ENCODE measurements at places on chromosomes 13 and 19.

DNA sequence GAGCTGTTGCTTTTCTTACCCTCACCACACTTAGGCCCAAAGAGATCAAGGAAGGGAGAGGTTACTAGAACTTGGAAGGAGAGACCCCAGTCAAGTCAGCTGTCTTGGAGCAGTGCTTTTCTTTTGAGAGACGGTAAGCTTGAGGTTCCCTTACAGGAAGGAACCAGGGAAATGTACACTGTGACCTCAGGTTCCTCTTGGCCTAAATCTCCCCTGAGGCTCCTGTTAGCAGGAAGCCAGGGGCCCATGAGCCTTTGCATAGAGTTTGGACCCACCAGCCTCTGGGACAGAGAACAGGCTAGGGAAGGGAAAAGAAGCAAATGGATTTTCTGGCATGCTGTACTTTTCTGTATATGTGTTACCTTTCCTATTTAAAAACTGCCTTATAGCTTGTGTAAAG lies 5.9 kb upstream of the GPR18 start:
- DNase-seq = peak; percentile 52

- DNase-seq = no peak
These were observed 200.0 kb downstream of the PCDH20 start for GRCh38 chr13:61215601-61216000.

- DNase-seq = no peak
These were observed 263.0 kb downstream of the KLF12 start for GRCh38 chr13:73870970-73871935.

GRCh38 chr19:17246681-17247425 lies 1.1 kb upstream of the NR2F6 start:
- no peak for DNase-seq

DNA sequence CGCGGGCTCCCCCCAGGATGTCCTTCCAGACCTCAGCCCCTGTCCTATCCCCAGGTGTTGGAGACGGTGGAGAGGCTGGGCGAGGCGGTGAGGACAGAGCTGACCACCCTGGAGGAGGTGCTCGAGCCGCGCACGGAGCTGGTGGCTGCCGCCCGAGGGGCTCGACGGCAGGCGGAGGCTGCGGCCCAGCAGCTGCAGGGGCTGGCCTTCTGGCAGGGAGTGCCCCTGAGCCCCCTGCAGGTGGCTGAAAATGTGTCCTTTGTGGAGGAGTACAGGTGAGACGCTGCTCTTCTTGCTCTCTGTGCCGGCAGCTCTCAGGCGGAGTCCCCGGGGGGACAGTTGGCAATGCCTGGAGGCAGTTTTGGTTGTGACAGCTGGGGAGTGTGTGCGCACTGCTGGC lies 6.9 kb downstream of the TTYH1 start:
- no peak for DNase-seq

GRCh38 chr19:42088471-42089190 lies 12.7 kb downstream of the ZNF574 start:
- no peak for DNase-seq

GRCh38 chr13:101945435-101945834 lies 456.4 kb downstream of the FGF14 start:
- no peak for DNase-seq

GRCh38 chr19:31448221-31448657 lies 99.0 kb upstream of the TSHZ3 start:
- no peak for DNase-seq

GRCh38 chr19:13073263-13073662 lies 29.4 kb downstream of the LYL1 start:
- no peak for DNase-seq

GRCh38 chr19:49415102-49415809 lies 8.0 kb downstream of the PTH2 start:
- no peak for DNase-seq

GRCh38 chr13:57673197-57673596 lies 41.7 kb downstream of the PCDH17 start:
- no peak for DNase-seq

- DNase-seq = no peak
These were observed 25.8 kb downstream of the TNFSF9 start for GRCh38 chr19:6556480-6557195.

DNA sequence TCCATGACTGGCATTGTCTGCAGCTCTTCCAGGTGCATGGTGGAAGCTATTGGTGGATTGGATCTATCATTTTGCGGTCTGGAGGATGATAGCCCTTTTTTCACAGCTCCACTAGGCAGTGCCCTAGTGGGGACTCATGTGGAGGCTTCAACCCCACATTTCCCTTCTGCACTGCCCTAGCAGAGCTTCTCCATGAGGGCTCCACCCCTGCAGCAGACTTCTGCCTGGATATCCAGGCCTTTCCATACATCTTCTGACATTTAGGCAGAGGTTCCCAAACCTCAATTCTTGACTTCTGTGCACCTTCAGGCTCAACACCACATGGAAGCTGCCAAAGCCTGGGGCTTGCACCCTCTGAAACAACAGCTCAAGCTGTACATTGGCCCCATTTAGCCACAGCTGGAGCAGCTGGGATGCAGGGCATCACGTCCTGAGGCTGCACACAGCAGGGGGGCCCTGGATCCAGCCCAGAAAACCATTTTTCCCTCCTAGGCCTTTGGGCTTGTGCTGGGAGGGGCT lies 800.2 kb upstream of the MIR17HG start:
- no peak for DNase-seq

DNA sequence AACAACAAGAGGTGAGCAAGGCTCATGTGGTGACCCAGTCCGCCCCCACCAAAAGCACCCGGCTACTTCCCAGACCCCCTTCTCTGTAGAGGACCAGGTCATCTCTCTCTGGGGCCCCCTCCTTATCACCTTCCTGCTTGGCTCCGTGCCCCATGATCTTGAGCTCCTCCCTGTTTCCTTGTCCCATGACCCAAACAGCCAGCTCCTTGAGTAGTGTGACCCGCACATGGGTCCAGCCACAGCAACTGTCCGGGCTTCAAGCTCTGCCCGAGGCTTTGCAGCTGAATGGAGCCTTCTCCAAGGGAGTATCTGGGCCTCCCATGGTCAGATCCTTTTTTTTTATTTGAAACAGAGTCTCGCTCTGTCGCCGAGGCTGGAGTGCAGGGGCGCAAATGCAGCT lies 61.8 kb downstream of the MYO9B start:
- DNase-seq = no peak

DNA sequence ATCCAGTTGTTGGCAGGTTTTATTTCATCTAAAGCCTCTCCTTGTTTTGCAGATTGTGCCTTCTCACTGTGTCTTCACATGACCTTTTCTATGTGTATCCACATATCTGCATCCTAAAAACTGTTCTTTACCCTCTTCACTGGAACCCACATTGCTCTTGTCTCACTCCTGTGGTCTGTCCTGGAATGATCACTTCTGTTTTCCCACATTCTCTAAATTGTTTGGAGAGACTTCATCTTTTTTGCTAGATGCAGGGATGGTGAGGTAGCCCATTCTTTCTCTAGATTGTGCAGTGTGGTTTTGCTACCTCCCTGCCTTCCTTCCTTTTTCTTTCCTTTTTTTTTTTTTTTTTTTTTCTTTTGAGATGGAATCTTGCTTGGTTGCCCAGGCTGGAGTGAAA lies 608.6 kb upstream of the MIR17HG start:
- no peak for DNase-seq

DNA sequence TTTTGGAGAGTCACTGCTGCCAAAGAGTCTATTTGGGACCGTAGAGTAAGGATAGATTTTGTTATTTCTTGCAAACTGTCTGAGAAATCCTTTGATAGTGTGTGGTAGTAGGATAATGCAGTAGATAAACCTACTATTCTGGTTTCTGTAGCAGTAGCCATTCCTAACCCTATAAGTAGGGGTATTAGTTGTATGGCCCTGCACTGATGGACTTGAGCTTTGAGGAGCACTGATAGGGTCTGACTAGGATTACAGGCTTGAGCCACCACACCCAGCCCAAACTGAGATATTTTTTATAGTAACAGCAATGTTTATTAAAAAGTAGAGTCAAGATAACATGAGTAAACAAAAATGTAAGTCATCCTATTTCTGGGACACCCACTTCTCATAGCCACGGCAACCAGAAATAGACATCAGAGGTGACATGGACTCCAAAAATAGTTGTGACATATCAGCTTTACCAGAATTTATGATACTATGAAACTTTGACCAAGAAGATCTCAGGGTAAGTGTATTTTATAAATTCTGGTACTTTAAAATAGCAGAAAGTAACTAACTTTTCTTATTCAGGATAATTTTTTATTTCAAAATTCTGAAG lies 479.1 kb downstream of the SUCLA2 start:
- no peak for DNase-seq

DNA sequence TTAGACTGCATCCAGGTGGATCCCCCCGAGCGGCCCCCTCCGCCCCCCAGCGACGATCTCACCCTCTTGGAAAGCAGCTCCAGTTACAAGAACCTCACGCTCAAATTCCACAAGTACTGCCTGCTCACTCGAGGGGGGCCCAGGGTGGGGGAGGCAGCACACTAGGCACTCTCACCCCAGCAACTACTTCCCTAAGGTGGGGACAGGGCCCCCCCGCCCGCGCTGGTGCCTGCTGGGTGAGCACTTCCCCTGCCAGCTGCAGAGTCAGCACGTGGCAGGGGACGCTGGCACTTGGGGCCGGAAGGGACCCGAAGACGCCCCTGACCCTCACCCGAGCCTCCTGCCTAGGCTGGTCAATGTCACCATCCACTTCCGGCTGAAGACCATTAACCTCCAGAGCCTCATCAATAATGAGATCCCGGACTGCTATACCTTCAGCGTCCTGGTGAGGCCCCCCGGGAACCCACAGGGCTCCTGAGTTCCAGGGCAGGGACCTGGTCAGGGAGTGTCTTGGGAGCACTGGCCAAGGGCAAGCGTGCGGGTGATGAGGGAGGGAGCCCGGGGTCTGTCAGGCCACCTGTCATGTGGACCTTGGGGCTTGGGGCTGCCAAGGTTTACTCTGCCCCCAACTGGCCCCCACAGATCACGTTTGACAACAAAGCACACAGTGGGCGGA lies 5.2 kb downstream of the MCOLN1 start:
- no peak for DNase-seq

DNA sequence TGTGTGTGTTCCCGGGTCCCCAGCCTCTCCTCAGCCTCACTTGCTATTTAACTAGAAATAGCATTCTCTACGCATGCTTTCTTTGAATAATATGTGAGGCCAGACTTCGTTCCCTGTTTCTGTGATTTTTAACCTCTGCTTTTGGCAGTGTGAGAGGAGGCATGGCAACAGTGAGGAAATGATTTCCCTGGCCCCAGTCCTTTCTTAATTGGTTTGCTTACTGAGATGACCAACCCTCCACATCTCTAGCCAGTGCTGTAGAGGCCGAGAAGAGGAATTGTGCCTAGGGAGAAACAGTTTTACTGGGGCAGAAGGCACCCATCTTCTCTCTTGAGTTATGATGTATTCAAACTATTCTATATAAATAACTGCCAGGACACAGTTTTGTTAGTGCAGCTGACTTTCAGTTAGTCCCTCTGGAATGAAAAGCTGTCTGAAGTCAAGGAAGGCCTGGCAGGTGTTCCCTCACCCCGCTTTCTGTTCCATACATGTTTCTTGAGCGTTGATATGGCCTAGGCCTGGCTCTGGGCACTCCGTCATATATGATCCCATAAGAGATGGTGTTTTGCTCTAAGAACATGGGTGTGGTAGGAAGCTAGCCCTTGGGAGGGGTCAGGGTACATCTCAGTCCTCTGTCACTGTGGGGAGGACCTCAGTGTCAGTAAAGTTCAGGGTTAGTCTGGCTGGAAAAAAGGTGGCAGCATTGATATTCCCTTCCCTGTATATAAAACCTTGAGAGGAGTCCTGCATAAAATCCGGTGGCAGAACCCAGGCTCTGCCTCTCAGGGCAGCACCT lies 73.7 kb upstream of the NPAS1 start:
- no peak for DNase-seq

GRCh38 chr13:49560270-49561061 lies 24.9 kb downstream of the RCBTB1 start:
- DNase-seq = peak; percentile 56

DNA sequence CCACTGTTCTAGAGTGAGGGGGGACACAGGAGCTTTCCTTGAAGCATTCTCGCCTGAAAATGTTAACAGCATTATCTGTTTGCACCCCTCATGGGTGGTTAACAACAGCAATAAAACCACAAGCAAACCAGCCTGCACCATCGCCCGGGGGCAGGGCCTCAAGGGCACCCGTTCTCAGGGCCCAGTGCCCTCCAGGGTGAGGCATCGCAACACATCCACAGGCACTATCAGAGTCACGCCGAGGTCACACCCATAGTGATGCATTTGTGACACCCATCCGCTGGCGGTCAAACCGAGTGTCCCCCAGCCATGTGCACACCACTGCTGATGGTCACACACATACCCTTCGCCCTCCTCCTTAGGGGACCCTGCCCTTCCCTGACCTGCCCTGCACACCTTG lies 4.6 kb downstream of the FUT5 start:
- no peak for DNase-seq

GRCh38 chr19:2058570-2059421 lies 7.8 kb upstream of the MKNK2 start:
- DNase-seq = no peak

- DNase-seq = no peak
These were observed 6.4 kb downstream of the LTBP4 start for GRCh38 chr19:40607311-40608239.

- DNase-seq = no peak
These were observed 60.8 kb downstream of the ALOX5AP start for GRCh38 chr13:30796132-30796572.

GRCh38 chr13:98476538-98476966 lies 100.4 kb downstream of the STK24 start:
- peak; percentile 68 for DNase-seq

- DNase-seq = peak; percentile 85
These were observed 153.5 kb upstream of the KLF12 start for GRCh38 chr13:74287724-74288169.

GRCh38 chr19:18119013-18119716 lies 21.6 kb downstream of the MAST3 start:
- no peak for DNase-seq

DNA sequence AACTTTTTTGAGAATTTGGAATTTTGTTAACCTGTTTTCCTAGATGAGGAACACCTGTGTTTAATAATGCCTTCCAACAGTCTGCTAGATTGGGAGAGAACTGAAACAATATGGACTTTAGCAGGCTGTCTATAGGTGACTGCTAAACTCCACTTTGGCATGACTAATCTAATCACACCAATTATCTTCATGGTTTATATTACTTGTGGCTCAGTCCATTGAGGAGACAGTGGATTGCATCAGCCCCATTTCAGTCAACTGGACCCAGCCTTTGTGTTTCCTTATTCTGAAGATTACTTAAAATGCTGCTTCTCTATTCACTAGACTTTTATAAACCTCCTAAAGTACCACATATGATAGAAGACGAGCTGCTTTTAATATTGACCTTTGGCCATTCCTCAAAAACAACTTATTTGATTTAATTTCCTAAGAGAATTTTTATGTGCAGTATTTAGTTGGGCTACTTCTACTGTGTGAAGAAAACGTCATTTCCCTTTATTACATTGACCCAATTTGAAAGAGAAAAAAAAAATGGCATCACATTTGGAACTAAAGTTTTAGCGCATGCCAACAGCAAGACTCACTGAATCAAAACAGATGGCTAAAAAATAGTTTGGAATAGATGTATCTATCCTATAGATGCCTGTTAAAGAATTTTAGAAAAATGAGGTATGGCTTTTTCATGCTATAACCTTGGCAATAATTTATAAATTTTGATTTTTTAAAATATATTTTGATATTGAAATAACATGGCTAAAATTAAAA lies 295.8 kb downstream of the NDFIP2 start:
- no peak for DNase-seq

- DNase-seq = peak; percentile 93
These were observed 76.9 kb downstream of the GADD45B start for GRCh38 chr19:2552859-2553258.

- no peak for DNase-seq
These were observed 115.4 kb downstream of the FLT1 start for GRCh38 chr13:28379371-28380083.

GRCh38 chr13:76971215-76971614 lies 20.7 kb upstream of the CLN5 start:
- no peak for DNase-seq

- DNase-seq = no peak
These were observed 15.3 kb downstream of the TTYH1 start for GRCh38 chr19:54430306-54431254.

Measured in hematopoietic multipotent progenitor cell (in vitro differentiated cells).